ENCODE measurements at places on chromosomes 13 and 19. TPM values are rescaled to one million over a fixed set of nuclear protein-coding genes. Genes with fewer than 3 reads are reported as not detected.

The NALCN gene
- total RNA-seq: 14.9 TPM

The CYP4F2 gene
- not detected for total RNA-seq

The LYPD5 gene
- 2.1 TPM for total RNA-seq

The CEACAM20 gene
- not detected for total RNA-seq

The SLITRK6 gene
- total RNA-seq: 1.0 TPM

The CYP2F1 gene
- total RNA-seq: not detected

The BCKDHA gene
- total RNA-seq: 31.4 TPM

The CASP14 gene
- not detected for total RNA-seq

The TARM1 gene
- not detected for total RNA-seq

The COG6 gene
- 25.5 TPM for total RNA-seq

The N4BP2L1 gene
- total RNA-seq: 4.7 TPM

The CACNG7 gene
- total RNA-seq: not detected

The MADCAM1 gene
- 0.24 TPM for total RNA-seq

The GPR108 gene
- 35.4 TPM for total RNA-seq

The CERS1 gene
- 2.1 TPM for total RNA-seq

The ARHGAP45 gene
- 10.6 TPM for total RNA-seq

The GNA15 gene
- 4.3 TPM for total RNA-seq

The PTH2 gene
- not detected for total RNA-seq

The C13orf42 gene
- total RNA-seq: not detected

The ZNF66 gene
- total RNA-seq: 2.1 TPM

The CALR3 gene
- not detected for total RNA-seq

The PIK3R2 gene
- total RNA-seq: 22.1 TPM

The P2RY11 gene
- total RNA-seq: 13.2 TPM

The HSH2D gene
- total RNA-seq: 0.16 TPM

The TSSK6 gene
- total RNA-seq: 0.50 TPM

The PTGIR gene
- total RNA-seq: 14.8 TPM

The KLK4 gene
- not detected for total RNA-seq

The OCEL1 gene
- 18.7 TPM for total RNA-seq

The KCNK6 gene
- total RNA-seq: 5.5 TPM

The CCDC61 gene
- 10.0 TPM for total RNA-seq

The NKPD1 gene
- 0.05 TPM for total RNA-seq

The FBXO27 gene
- 19.8 TPM for total RNA-seq

The ZFP14 gene
- total RNA-seq: 3.3 TPM

The VSTM1 gene
- total RNA-seq: 0.29 TPM

The TEX101 gene
- not detected for total RNA-seq

The IGFL4 gene
- not detected for total RNA-seq

The ARRDC2 gene
- total RNA-seq: 21.6 TPM

The CLIP3 gene
- 7.9 TPM for total RNA-seq

The GJA3 gene
- total RNA-seq: 6.2 TPM

The CLEC17A gene
- not detected for total RNA-seq

The ZNF709 gene
- total RNA-seq: 1.2 TPM

The CPB2 gene
- not detected for total RNA-seq

The PCP2 gene
- not detected for total RNA-seq

The CYP4F11 gene
- 0.34 TPM for total RNA-seq

The ZSCAN18 gene
- 54.0 TPM for total RNA-seq
